ENCODE measurements at places on chromosomes 13 and 19.

GRCh38 chr13:112687836-112688559 is 1.8 kb upstream of the ATP11A start:
- no peak for DNase-seq

GRCh38 chr19:51071095-51071405 is 6.2 kb upstream of the KLK13 start:
- DNase-seq = no peak

- no peak for DNase-seq
Measured at GRCh38 chr19:6412061-6412446, 12.6 kb downstream of the KHSRP start.

DNA sequence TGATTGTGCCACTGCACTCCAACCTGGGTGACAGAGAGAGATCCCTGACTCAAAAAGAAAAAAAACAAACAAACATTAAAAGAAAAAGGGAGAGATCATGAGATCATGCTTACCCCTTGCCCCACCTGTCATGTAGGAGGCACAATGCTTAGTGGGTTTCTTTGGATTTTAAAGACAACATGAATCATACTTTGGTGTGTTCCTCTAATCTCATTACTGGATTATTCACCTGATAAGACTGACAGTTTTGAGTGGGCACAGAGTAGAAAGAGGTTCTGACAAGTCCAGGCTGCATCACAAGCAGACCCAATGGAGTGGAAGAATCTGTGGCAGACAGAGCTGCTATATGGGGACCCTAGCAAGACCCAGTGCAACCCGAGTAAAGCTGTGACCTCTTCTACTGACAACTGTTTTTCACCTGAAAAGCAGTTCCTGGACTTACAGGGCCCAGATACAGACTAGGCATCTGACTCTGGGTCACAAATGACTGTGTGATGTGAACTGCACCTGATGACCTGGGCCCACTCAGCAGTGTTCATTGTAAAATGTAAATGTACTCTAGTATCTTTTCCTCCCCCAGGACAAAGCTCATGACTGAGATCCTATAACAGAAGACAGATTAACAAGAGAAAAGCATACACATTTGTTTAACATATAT is 28.9 kb upstream of the USP12 start:
- no peak for DNase-seq

DNA sequence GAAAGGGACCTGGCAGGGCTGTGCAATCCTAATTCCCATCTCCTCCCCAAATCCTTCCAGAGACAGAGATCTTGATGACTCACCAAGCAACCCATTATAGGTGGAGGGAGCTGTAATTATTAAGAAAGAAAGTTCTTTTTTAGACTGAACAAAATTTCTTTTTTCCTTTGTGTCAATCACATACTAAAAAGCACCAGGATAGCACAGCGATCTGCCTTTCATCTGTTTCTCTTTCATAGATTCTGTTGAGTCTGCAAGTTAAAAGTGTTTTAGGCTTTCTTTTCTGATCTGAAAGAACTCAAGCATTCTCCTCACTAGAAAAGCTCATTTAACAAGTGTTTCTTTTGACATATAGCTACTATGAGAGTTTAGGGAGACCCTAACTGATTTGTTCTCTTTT is 222.8 kb downstream of the DCT start:
- DNase-seq = no peak

DNA sequence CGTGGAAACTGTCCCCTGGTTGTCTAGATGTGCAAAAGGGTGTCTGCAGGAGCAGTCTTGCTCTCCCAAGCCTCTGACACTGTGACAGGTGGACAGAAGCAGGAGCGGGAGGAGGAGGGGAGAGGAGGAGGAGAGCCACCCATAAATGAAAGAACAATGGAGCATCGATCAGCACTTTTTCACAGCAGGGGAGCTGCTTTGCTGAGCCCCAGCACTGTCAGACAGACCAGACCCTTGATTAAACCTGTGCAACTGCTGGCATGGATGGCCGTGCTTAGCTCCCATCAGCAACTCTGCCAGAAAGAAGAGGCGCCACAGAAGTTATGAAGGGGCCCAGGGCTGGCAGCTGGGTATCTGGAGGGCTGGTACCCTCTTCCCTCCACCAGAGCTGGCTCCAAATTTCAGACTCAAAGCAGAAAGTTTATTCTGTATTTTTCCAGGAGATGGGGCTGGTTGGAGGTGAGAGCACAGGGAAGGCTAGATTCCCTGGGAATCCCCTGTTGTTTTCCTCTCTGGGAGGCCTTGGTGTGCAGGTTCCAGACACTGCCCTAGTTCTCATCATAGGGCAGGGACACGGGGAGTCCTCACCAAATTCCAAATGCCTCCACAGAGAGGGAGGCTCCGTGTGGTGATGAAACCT is 1192.2 kb downstream of the UQCRFS1 start:
- no peak for DNase-seq

GRCh38 chr19:38303517-38304351 is at the start of gene C19orf33:
Gene C19orf33, plus strand, starts transcription at chr19:38304251. Its CDS starts 11 bp downstream, at chr19:38304262.
- DNase-seq = no peak

GRCh38 chr13:32115066-32115465 is 83.5 kb downstream of the FRY start:
- DNase-seq = no peak

DNA sequence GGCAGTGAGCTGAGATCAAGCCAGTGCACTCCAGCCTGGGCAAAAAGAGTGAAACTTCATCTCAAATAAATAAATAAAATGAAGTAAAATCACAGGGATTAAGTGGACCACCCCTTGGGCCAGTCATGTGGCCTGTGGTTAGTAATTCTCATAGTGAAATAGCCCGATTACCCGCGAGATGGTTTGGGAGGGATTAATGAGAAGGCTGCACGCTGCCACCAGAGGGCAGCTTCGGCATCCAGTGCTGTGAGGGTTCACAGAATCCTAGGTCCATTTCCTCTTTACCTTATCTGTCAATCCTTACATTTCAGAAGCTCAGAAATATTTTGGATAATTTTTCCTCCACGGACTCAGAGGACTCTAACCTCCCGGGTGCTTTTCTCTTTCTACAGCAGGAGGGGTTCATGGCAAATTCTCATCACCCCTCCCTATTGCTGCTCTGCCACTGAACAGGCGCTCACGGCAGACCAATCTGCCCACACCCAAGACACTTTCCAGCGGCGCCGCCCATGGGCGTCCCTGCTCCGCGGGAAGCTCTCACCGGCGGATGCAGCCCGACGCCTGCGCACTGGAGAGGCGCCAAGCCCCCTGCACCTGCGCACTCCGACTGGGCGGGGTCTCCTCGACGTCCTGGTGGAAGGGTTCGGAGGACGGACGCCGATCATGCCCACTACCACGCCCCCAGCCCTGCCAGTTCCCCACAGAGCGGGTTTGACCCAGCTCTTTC is 11.0 kb downstream of the ZNF835 start:
- DNase-seq = no peak

DNA sequence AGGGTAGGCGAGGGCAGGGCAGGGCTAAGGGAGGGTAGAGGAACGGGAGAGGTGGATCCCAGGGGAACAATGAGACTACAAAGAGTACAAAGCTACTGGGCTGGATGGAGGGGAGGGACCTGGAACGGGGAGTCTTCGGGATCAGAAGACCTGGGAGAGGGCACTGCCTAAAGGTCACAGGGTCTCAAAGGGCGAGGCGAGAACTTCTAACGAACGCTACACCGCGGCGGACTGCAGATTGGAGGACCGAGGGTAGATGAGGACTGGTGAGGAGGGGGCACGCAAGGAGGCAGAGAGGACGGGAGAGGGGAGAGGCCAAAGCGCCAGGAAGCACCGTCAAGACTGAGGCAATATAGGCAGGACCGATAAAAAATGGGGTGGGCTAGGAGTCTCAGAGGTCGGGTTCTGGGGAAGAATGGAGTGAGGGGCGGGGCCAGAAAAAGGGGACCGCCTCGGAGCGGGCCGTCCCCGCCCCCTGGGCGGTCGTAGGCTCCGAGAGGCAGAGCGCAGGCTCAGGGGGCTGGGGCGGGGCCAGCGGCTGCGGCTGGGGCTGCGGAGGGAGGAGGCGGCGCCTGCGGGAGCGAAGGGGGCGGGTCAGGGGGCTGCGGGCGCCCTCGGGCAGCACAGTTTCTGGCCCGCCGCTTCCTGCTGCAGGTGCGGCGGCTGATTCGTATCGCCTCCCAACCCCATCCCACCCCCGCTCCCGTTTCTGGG is 1.3 kb upstream of the KCNC3 start:
- DNase-seq = peak; percentile 69

- no peak for DNase-seq
Measured at GRCh38 chr13:23752111-23753001, 136.8 kb downstream of the MIPEP start.

DNA sequence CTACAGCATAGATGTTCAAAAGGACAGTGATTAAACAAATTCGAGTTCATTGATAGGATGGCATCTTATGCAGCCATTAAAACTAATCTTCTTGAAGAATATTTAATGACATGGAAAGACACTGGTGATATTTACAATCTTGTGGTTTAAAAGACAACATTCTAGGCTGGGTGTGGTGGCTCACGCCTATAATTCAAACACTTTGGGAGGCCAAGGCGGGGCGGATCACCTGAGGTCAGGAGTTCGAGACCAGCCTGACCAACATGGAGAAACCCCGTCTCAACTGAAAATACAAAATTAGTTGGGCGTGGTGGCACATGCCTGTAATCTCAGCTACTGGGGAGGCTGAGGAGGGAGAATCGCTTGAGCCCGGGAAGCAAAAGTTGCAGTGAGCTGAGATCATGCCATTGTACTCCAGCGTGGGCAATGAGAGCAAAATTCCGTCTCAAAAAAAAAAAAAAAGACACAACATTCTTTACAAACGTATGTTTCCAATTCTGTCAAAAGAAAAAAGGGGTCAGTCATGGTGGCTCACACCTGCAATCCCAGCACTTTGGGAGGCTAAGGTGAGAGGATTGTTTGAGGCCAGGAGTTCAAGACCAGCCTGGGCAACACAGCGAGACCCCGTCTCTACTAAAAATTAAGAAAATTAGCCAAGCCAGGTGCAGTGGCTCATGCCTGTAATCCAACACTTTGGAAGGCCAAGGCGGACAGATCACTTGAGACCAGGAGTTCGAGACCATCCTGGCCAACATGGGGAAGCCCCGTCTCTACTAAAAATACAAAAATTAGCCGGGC is 2.5 kb upstream of the PAK4 start:
- DNase-seq = no peak

DNA sequence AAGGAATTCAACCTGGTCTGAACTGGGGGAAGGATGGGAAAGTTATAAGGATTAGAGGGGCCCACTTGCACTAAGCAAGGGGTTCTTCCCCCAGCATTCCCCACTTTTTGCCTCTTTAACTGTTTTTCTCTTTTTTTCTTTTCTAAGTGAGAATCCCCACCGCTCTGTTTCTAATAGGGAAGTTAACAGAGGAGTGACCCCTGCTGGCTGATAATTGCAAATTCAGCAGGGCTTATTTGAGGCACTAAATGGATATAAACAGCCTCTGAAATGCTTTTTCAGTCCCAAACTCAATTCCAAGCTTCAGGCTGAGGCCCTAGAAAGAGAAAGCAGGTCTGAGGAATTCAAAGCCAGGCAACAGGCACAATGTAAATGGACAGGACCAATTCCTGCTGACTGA is 38.2 kb upstream of the CEACAM21 start:
- no peak for DNase-seq

- DNase-seq = no peak
Measured at GRCh38 chr19:18765224-18765623, 25.9 kb downstream of the COMP start.

- DNase-seq = no peak
Measured at GRCh38 chr19:51719251-51719988, 4.4 kb downstream of the HAS1 start.

DNA sequence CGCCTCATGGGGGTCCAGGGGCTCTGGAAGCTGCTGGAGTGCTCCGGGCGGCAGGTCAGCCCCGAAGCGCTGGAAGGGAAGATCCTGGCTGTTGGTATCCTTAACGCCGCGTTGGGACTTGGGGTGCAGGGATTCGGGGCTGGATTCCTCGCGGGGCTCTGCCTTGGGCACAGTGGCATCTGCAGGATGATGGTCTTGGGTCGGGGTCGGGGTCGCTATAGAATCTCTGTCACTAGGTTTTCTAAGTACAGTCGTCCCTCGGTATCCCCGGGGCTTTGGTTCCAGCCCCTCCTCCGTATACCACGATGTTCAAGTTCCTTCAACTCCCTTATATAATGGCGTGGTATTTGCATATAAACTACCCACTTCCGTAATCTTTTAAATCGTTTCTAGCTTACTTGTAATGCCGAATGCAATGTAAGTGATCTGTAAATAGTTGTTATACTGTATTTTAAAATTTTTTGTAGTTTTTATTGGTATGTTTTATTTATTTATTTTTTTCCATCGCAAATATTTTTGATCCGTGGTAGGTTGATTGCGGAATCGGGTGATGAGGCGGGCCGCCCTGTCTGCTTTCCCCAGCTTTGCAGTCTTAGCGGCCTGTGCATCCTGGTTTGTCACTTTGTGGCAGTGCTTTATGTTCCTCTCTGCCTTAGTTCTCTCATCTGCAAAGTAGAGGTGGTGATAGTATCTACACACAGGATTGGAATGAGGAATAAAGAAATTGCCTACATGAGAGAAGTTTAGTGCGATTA is 606 bp downstream of the ERCC5 start:
- DNase-seq = peak; percentile 38

GRCh38 chr13:113651511-113652403 is 6.2 kb downstream of the ATP4B start:
- DNase-seq = no peak

- no peak for DNase-seq
Measured at GRCh38 chr13:93145199-93145598, 81.4 kb upstream of the GPC6 start.

GRCh38 chr19:6772028-6772865 is at the start of gene VAV1:
Gene VAV1, plus strand, starts transcription at chr19:6772708. Its CDS starts 100 bp downstream, at chr19:6772808.
- DNase-seq = peak; percentile 76

DNA sequence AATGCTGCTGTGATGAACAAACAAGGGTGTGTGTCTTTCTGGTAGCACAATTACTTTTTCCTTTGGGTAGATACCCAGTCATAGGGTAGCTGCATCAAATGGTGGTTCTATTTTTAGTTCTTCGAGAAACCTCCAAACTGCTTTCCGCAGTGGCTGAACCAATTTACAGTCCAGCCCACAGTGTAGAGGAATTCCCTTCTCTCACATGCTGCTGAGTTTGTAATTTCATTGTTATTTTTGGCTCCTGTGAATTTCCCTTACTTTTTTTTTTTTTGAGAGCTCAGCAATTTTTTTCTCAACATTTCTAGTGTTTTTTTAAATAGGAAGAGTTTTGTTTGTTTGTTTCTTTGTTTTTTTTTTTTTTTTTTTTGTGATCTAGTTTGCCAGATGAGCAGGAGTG is 37.5 kb upstream of the ADGRE1 start:
- DNase-seq = no peak

- DNase-seq = no peak
Measured at GRCh38 chr13:98451676-98452470, 125.0 kb downstream of the STK24 start.

- no peak for DNase-seq
Measured at GRCh38 chr19:20365146-20365545, 198.1 kb downstream of the ZNF486 start.
